ENCODE measurements at places on chromosomes 13 and 19. TPM values are rescaled to one million over a fixed set of nuclear protein-coding genes. Genes with fewer than 3 reads are reported as not detected.

KASH5 gene
- total RNA-seq = not detected

DNA sequence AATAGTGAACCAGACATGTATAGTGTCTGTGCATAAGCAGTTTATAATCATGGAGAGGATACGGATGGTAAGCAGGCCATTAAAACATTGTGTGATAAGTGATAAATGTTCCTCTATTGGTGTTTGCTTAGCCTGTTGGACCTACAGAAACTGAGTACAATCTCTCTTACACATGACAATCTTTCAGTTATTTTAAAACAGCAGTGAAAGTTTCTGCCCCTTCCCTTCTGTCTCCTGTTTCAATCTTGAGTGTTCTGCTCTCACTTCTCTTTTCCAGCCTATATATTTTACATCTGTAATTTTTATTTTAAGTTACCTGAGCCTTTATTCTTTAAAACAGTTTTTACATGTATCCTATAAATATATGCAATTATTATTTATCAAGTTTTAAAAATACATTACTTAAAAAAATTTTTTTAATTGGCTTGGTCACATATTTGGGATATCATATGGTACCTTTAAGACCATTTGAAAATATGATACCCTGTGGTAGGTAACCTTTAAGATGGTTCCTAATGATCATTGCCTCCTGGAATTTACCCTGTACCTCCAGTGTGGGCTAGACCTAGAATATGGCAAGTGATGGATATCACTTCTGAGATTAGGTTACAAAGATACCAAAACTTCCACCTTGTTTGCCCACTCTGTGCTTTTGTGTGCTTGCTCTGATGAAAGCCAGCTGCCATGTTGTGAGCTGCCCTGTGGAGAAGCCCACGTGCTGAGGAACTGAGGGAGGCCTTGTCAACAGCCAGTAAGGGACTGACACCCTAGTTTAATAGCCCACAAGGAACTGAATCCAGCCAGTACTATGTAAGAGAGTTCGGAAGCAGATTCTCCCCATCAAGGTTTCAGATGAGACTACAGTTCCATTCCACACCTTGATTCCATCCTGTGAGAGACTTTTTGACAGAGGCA, 99.3 kb downstream of the DHRS12 start:
- DNase-seq = no peak
- no peaks in the 10 kb centered on the region for H3K4me1 ChIP-seq
- H3K27ac ChIP-seq = no peak overlapping the region
- peaks cover 18% of the 10 kb centered on the region for H3K36me3 ChIP-seq
- no peaks in the 10 kb centered on the region for H3K27me3 ChIP-seq

CNN1 gene
- 1.8 TPM for total RNA-seq

VSTM1 gene
- not detected for total RNA-seq

CPB2 gene
- total RNA-seq = 0.44 TPM

DNA sequence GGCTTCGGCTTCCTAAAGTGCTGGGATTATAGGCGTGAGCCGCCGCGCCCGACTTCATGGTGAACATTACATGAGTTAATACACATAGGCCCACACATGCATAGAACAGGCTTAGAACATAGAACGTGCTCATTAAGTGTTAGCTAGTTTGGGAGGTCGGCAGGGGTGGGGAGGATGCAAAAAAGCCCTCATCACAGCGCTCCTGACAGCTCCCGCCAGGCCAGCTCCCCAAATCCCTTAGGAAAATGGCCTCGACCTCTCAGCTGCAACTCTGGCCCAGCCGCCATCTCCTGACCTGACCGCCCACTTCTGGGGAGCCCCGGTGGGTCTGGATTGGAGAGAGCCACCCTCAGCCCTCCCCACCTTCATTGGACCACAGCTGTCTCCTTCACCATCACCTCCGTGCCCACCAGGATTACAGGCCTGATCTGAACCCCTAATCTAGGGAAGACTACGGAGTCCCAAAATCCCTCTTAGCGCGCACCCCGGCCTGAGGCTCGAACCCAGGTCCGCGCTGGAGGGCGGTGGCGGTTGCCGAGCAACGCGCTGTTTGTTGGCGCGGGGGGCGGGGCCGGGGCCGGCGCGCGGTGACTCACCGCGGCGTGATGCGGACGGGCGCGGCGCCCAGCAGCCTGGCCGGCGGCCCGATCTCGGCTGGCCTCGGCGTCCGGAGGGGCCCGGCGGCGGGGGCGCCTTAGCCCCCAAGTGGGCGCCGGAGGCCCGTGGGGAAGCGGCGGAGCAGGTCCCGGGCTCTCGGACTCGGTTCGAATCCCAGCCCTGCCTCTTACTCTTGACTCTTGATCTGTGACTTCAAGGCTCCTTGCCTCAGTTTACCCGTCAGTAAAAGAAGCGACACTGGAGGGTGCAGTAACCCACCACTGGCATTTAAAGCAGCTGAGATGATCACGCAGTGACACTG, 26.7 kb upstream of the NANOS3 start:
- peak overlapping the region; percentile 82 for H3K4me3 ChIP-seq
- H3K4me1 ChIP-seq = peaks cover 31% of the 10 kb centered on the region
- peaks cover 7% of the 10 kb centered on the region for H3K27me3 ChIP-seq

ZNF534 gene
- not detected for total RNA-seq

DNA sequence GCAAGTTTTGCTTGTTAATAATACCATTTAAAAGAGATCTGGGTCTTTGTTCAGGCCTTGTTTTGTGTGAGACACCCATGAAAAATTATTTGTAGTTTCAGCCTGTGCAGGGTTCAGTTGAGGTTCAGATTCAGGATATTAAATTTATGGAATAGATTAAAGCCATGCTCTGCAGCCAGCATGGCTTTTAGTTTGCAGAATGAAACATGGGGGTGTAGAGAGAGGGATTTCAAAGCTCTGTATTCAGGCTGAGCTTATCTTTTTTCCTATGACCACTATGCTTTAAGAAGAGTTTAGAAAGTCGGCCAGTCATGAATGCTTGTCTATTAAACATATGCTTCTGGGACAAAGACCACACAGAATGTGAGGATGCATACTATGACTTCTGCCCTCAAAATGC, 73.6 kb downstream of the DCLK1 start:
- no peaks in the 10 kb centered on the region for H3K36me3 ChIP-seq
- no peak overlapping the region for H3K27ac ChIP-seq
- no peaks in the 10 kb centered on the region for H3K4me1 ChIP-seq
- DNase-seq = no peak

DNA sequence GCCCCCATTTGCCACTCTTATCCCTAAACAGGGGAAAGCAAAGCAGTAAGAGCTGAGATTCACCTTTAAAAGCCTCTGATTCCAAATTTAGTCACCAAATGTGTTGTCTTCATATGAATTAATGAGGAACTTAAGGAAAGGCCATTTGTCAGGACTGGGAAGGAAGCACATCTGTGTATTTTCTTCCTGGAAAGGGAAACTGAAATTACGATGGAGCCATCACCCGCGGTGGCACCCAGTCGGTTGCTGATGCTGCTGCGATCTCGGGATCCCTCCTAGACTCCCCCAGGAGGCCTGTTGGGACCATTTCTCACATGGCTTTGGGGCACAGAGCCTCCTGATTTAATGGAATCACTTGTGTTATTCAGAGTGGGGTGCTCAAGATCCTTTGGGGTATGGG, 7.4 kb upstream of the IL4I1 start:
- peaks cover 7% of the 10 kb centered on the region for H3K36me3 ChIP-seq
- H3K27me3 ChIP-seq = no peaks in the 10 kb centered on the region

GIPR gene
- 0.96 TPM for total RNA-seq

DNA sequence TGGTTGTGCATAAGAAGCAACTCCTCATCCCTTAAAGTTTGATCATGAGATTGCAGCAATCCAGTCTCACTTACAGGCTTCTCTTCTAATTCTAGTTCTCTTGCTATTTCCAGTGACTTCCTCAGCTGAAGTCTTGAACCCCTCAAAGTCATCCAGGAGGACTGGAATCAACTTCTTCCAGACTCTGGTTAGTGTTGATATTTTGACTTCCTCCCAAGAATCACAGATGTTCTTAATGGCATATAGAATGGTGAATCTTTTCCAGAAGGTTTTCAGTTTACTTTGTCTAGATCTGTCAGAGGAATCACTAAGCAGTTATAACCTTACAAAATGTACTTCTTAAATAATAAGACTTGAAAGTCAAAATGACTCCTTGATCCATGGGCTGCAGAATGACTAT, 81.3 kb upstream of the UBL3 start:
- H3K27ac ChIP-seq = no peak overlapping the region
- H3K27me3 ChIP-seq = no peaks in the 10 kb centered on the region
- peaks cover 8% of the 10 kb centered on the region for H3K4me1 ChIP-seq
- no peak overlapping the region for H3K4me3 ChIP-seq
- no peaks in the 10 kb centered on the region for H3K36me3 ChIP-seq

GRCh38 chr19:20167651-20168122, 673 bp downstream of the ZNF486 start:
- peaks cover 26% of the 10 kb centered on the region for H3K4me1 ChIP-seq
- no peaks in the 10 kb centered on the region for H3K27me3 ChIP-seq
- H3K4me3 ChIP-seq = peak overlapping the region; percentile 100
- H3K27ac ChIP-seq = peak overlapping the region; percentile 100

GRCh38 chr19:50328224-50328872, 829 bp downstream of the KCNC3 start:
- no peak overlapping the region for H3K4me3 ChIP-seq
- H3K27me3 ChIP-seq = peaks cover 75% of the 10 kb centered on the region
- no peak overlapping the region for H3K27ac ChIP-seq
- no peak for DNase-seq
- peaks cover 3% of the 10 kb centered on the region for H3K36me3 ChIP-seq
- H3K4me1 ChIP-seq = peaks cover 49% of the 10 kb centered on the region

ZNF547 gene
- total RNA-seq = 5.2 TPM

- DNase-seq = peak; percentile 81
- no peaks in the 10 kb centered on the region for H3K27me3 ChIP-seq
- H3K4me1 ChIP-seq = peaks cover 39% of the 10 kb centered on the region
- H3K4me3 ChIP-seq = peak within 1 kb of the TSS; percentile 95
- H3K27ac ChIP-seq = peak within 1 kb of the TSS; percentile 54
These were observed at the start of gene LIG4 for GRCh38 chr13:108215436-108215835. Gene LIG4 (minus strand): TSS chr13:108215536. CDS start chr13:108211268, 4,268 bp downstream.

PODNL1 gene
- total RNA-seq = 0.14 TPM

DNA sequence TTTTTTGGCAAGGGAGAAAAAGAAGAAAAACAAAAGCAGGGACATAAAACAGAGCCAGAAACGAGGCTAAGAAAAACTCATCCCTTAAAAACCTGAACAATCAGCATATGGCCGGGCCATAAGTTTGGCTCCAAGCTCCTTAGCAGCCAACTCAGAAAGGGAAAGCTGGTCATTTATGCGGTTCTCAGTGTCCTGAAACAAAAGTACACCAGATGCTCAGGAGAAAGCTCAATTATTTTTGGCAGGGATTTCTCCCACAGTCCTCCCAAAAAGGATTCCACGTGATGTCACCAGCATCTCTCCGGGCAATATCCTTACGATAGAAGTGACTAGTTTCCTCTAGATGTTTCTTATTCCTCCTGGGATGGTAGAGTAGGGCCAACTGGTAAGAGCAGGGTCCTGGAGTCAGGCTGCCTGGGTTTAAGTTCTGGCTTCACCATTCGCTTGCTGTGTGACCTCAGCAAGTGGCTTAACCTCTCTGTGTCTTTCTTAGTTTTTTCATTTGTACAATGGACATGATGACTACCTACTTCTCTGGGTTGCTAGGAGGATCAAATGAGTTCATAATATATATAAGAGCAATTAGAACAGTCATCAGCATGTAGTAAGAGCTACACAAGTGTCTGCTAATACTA, 34.0 kb downstream of the PIN1 start:
- H3K27ac ChIP-seq = no peak overlapping the region
- no peak overlapping the region for H3K4me3 ChIP-seq
- DNase-seq = no peak
- no peaks in the 10 kb centered on the region for H3K36me3 ChIP-seq
- H3K27me3 ChIP-seq = no peaks in the 10 kb centered on the region
- H3K4me1 ChIP-seq = no peaks in the 10 kb centered on the region

ZNF471 gene
- not detected for total RNA-seq
